ENCODE measurements at places on chromosomes 13 and 19. TPM values are rescaled to one million over a fixed set of nuclear protein-coding genes. Genes with fewer than 3 reads are reported as not detected.

GRCh38 chr19:19628501-19629134, 598 bp upstream of the LPAR2 start:
- H3K36me3 ChIP-seq, result peaks cover 4% of the 10 kb centered on the region
- H3K27ac ChIP-seq, result no peak overlapping the region
- peak; percentile 31 for DNase-seq
- peaks cover 14% of the 10 kb centered on the region for H3K27me3 ChIP-seq

DNA sequence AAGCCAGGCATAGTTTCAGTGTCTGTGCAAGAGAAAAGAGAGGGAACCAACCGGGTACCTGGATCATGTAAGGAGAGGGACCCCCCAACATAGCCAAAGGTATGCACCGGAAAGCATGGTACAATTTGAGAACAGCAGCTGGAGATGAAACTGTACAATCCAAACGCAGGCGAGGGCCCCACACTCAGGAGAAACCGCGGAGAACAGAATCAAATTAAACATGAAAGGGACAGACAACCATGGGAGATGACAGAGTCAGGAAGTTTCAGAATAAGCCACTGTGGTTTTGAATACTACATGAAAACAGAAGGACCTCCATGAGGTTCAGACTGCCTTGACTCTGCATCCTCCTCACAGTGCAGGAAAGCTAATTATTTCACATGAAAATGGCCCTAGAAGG, 62.9 kb upstream of the SPATA13 start:
- H3K4me3 ChIP-seq, result no peak overlapping the region
- H3K27ac ChIP-seq, result no peak overlapping the region
- H3K4me1 ChIP-seq, result no peaks in the 10 kb centered on the region

The PTBP1 gene
- 50.6 TPM for total RNA-seq

- no peak overlapping the region for H3K4me3 ChIP-seq
- no peak overlapping the region for H3K27ac ChIP-seq
- peak; percentile 48 for DNase-seq
- H3K27me3 ChIP-seq, result no peaks in the 10 kb centered on the region
- H3K4me1 ChIP-seq, result no peaks in the 10 kb centered on the region
These were observed 430.2 kb downstream of the KCTD12 start for GRCh38 chr13:76455960-76456359.

The C19orf44 gene
- 2.8 TPM for total RNA-seq

The ELSPBP1 gene
- not detected for total RNA-seq

DNA sequence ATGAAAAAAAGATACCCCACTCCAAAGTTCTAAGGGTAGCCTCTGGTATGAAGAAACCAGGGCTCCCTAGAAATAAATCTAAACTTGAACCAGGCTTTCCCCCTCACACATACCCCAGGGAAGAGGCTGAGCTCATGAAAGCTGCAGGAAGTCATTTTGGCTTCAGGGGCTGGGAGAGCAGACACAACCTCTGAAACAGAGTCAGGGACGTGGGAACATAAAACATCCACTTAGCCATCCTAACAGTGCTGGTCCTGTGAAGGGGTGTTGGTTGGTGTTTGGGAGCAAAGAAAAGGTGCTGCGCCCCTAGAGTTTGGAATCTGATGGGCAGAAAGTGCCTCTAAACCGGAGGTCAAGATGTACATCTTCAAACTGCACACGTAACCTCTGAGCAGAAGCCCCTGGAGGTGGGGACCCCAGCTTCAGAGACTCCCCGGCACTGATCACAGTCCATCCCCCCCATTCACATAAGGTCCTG, 15.8 kb downstream of the RAB3D start:
- no peak for DNase-seq
- peak overlapping the region; percentile 85 for H3K27ac ChIP-seq
- H3K4me3 ChIP-seq, result no peak overlapping the region
- peaks cover 3% of the 10 kb centered on the region for H3K36me3 ChIP-seq

- H3K4me1 ChIP-seq, result no peaks in the 10 kb centered on the region
- no peak overlapping the region for H3K4me3 ChIP-seq
- no peak overlapping the region for H3K27ac ChIP-seq
- H3K36me3 ChIP-seq, result peaks cover 1% of the 10 kb centered on the region
- DNase-seq, result no peak
These were observed 17.5 kb downstream of the POLR1D start for GRCh38 chr13:27639186-27639585.

DNA sequence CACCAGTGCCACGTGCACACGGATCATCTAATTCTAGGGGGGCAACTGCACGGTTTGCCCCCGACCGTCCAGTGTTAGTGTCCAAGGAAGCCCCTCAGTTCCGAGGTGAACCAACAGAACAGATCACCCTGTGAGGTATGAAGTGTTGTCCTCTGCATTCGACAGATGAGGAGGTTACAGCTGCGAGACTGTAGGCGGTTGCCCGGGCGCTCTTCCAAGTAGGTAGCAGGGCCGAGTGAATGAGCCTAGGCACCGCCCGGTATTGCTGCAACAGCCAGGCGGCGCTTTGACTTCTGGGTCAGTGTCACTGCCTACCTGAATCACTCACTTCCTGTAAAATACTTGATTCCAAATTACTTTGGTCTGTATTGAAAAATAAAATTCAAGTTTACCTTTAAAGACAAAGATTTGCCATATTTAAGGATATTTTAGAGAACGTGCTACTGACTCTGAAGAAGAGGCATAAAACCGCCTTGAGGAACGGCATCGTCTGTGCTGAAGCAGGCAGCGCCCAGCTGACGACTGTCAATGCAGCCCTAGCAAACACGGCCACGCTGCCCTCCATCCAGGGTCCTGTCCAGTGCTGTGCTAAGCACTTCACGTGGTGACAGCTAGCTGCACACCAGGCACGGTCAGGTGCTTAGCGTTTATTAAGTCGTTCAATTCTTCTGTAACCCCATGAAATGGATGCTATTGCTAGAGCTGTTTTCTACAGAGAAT, 19.3 kb upstream of the RASA3 start:
- peaks cover 10% of the 10 kb centered on the region for H3K4me1 ChIP-seq
- H3K4me3 ChIP-seq, result no peak overlapping the region
- DNase-seq, result no peak

GRCh38 chr19:56619121-56619520, 23.8 kb upstream of the SMIM17 start:
- H3K27me3 ChIP-seq, result no peaks in the 10 kb centered on the region
- no peak overlapping the region for H3K4me3 ChIP-seq
- peaks cover 40% of the 10 kb centered on the region for H3K36me3 ChIP-seq
- no peaks in the 10 kb centered on the region for H3K4me1 ChIP-seq
- no peak overlapping the region for H3K27ac ChIP-seq

DNA sequence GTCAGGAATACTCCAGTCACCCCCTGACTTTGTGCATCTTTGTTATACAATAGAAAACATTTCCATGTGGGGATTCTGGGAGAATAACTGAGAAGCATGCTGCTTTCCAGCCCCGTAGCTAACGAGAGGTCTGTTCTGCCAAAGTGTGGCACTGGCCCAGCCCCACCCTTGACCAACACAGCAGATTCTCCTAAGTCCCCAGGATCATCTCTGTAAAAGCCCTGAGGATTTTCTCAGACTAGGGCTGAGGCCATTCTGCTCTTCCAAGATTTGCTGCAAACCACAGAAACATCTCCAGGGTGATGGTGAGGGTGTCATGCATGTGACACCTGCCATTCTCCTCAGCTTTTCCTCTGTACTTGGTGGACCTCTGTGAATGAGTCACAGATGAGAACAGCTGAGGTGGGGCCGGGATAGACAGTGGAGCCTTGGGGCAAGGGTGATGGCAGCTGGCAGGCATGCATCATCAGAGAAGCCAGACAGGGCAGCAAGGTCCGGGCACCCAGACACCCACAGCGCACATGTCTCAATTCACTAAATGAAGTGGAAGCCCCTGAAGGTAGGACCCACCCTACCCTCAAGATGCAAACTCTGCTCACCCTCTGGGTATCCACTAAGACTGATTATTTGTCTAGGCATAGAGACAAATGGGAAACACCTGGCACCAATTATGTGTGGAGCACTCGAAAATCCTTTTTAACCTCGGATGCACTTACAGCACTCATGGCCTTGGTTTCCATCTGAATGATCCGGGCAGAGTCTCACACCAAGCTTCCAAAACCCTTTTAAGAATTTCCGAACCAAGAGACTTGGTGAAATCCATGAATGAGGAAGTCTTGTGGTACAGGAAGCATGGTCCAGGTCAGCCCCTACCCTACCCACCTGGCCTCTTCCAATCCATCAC, 20.1 kb upstream of the DOCK9 start:
- no peaks in the 10 kb centered on the region for H3K36me3 ChIP-seq
- peak overlapping the region; percentile 4 for H3K27ac ChIP-seq
- no peak for DNase-seq
- H3K4me3 ChIP-seq, result no peak overlapping the region
- no peaks in the 10 kb centered on the region for H3K27me3 ChIP-seq

The JSRP1 gene
- 73.2 TPM for total RNA-seq

The STOML3 gene
- 0.04 TPM for total RNA-seq

- DNase-seq, result no peak
- no peak overlapping the region for H3K4me3 ChIP-seq
These were observed 1.6 kb downstream of the ARL11 start for GRCh38 chr13:49629947-49630346.

The EPN1 gene
- total RNA-seq, result 21.8 TPM

The SOX21 gene
- not detected for total RNA-seq

GRCh38 chr19:18423258-18424020, 4.2 kb downstream of the SSBP4 start:
- peaks cover 91% of the 10 kb centered on the region for H3K4me1 ChIP-seq
- H3K27me3 ChIP-seq, result no peaks in the 10 kb centered on the region
- no peak overlapping the region for H3K4me3 ChIP-seq
- DNase-seq, result peak; percentile 23

GRCh38 chr13:114286808-114287207, 5.4 kb downstream of the UPF3A start:
- no peak for DNase-seq
- H3K27me3 ChIP-seq, result no peaks in the 10 kb centered on the region
- H3K36me3 ChIP-seq, result peaks cover 50% of the 10 kb centered on the region
- no peak overlapping the region for H3K4me3 ChIP-seq
- H3K4me1 ChIP-seq, result peaks cover 2% of the 10 kb centered on the region

The CCDC169 gene
- 4.3 TPM for total RNA-seq

The MUC16 gene
- not detected for total RNA-seq

The ADGRE1 gene
- total RNA-seq, result 0.04 TPM

- peaks cover 21% of the 10 kb centered on the region for H3K27me3 ChIP-seq
- no peak for DNase-seq
- H3K4me1 ChIP-seq, result peaks cover 8% of the 10 kb centered on the region
- H3K27ac ChIP-seq, result no peak overlapping the region
- no peak overlapping the region for H3K4me3 ChIP-seq
These were observed 20.1 kb upstream of the ZNRF4 start for GRCh38 chr19:5434970-5435641.

- H3K36me3 ChIP-seq, result no peaks in the 10 kb centered on the region
- no peak overlapping the region for H3K27ac ChIP-seq
- no peaks in the 10 kb centered on the region for H3K27me3 ChIP-seq
- H3K4me3 ChIP-seq, result no peak overlapping the region
These were observed 8.8 kb downstream of the ALOX5AP start for GRCh38 chr13:30744056-30744680.

All from muscle of leg (tissue), 16 donors.